Eye (tissue), 1 donor: ENCODE measurements at places on chromosomes 2 and 18.

GRCh38 chr2:162706770-162707169 lies 131.8 kb downstream of the KCNH7 start:
- no peak for DNase-seq

- DNase-seq = no peak
Observed at GRCh38 chr18:76195601-76196000, 299.4 kb downstream of the ZNF516 start.

GRCh38 chr2:61361068-61361467 lies 109.8 kb downstream of the USP34 start:
- no peak for DNase-seq

- no peak for DNase-seq
Observed at GRCh38 chr18:9404565-9405060, 70.0 kb downstream of the TWSG1 start.

DNA sequence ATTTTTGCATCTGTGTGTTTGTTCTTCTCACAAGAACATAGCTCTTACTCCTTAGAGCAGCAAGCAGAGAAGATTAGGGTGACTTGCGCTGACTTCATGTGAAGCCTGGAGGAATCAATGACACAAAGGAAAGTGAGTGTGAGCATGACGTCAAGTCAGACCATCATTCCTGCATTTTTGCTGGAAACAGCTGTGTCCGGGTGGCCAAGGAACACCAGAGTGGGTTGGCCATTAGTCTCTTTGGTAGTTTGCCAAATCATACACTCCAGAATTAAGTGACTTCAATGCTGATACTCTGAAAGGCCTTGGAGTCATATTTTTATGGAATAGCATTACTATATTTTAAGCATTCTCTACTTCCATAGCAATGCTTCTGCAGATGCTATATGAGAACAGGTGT lies 597.2 kb downstream of the DCDC2C start:
- no peak for DNase-seq

DNA sequence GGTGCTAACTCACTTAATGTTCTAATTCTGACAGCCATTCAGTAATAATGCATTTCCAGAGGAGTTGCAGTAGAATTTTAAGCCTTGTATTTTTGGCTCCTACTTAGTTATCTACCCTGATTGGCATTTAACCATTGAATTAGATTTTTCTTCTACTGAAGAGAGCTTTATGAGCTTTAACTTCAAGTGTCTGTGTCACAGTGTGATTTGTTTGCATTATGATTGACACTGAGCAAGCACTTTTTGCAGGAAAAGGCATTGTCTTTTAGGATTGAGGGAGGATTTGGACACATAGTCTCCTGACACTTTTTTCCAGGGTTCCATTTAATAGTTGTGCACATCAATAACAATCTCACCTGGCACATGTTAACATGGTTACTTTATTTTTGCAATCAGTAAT lies 26.7 kb downstream of the LYPD6 start:
- no peak for DNase-seq

- no peak for DNase-seq
Observed at GRCh38 chr2:234967870-234968208, 16.0 kb downstream of the SH3BP4 start.

- DNase-seq = peak; percentile 84
Observed at GRCh38 chr18:35756506-35757117, 175.1 kb downstream of the GALNT1 start.

GRCh38 chr2:234706086-234706485 lies 209.2 kb upstream of the ARL4C start:
- no peak for DNase-seq

GRCh38 chr2:236674238-236674637 lies 104.6 kb downstream of the ACKR3 start:
- DNase-seq = no peak

- DNase-seq = no peak
Observed at GRCh38 chr2:16142383-16143361, 202.3 kb downstream of the MYCN start.

DNA sequence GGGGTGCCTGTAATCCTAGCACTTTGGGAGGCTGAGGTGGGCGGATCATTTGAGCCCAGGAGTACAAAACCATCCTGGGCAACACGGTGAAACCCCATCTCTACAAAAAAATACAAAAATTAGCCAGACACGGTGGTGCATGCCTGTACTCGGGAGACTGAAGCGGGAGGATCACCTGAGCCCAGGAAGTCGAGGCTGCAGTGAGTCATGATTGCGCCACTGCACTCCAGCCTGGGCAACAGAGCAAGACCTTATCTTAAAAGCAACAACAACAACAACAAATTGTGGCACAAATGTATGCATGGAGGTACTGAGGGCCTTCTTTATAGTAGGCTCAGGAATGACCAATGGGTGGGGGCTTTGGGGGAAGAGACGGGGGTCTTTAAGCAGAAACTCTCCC lies 38.5 kb downstream of the HPCAL1 start:
- DNase-seq = no peak

DNA sequence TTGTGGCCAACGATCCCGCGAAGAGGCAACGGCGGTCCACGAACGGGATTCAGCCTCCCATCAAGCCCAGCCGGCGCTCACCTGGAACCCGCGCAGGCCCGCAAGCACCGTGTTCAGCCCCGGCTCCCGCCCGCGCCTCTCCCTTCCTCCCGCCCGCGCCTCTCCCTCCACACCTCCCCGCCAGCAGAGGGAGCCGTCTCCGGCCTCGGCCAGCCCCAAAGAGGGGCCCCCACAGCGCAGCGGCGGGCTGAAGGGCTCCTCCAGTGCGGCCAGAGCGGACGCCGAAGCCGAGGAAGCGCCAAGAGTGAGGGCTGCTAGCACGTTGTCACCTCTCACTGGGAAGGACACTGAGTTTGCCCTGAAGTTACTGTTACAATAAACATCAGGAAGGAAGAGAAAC lies 55.3 kb upstream of the LAPTM4A start:
- peak; percentile 47 for DNase-seq
